ENCODE measurements at places on chromosomes 5 and 9. TPM values are rescaled to one million over a fixed set of nuclear protein-coding genes. Genes with fewer than 3 reads are reported as not detected.

The CDC23 gene
- 29.4 TPM for total RNA-seq

The SPATA31A7 gene
- not detected for total RNA-seq

The TRIM41 gene
- total RNA-seq: 6.9 TPM

The ZNF189 gene
- 19.9 TPM for total RNA-seq

The GLDC gene
- 0.83 TPM for total RNA-seq

The LRRC19 gene
- not detected for total RNA-seq

The PCDHGB6 gene
- 2.8 TPM for total RNA-seq

The ADGRD2 gene
- not detected for total RNA-seq

The TRMO gene
- total RNA-seq: 19.9 TPM

The SHOC1 gene
- total RNA-seq: not detected

The TLE4 gene
- 76.9 TPM for total RNA-seq

The BSPRY gene
- not detected for total RNA-seq

The CARTPT gene
- not detected for total RNA-seq

The AQP7 gene
- 0.28 TPM for total RNA-seq

The OBP2B gene
- total RNA-seq: not detected

The RBM27 gene
- total RNA-seq: 19.2 TPM

The SCAI gene
- 14.5 TPM for total RNA-seq

The HAUS6 gene
- 13.3 TPM for total RNA-seq

The C9orf40 gene
- 0.36 TPM for total RNA-seq

The ITK gene
- not detected for total RNA-seq

The RNF224 gene
- not detected for total RNA-seq

The DMRTA1 gene
- total RNA-seq: under 0.01 TPM

The PDE8B gene
- total RNA-seq: under 0.01 TPM

The TLX3 gene
- total RNA-seq: not detected

The TMEFF1 gene
- 0.90 TPM for total RNA-seq

The GMCL2 gene
- not detected for total RNA-seq

The SPINK6 gene
- not detected for total RNA-seq

The GDNF gene
- 0.18 TPM for total RNA-seq

Measured in IMR-90 (cell line).